ENCODE measurements at places on chromosomes 2 and 18.

- DNase-seq: no peak
Observed at GRCh38 chr2:68379184-68379708, 14.2 kb downstream of the PLEK start.

DNA sequence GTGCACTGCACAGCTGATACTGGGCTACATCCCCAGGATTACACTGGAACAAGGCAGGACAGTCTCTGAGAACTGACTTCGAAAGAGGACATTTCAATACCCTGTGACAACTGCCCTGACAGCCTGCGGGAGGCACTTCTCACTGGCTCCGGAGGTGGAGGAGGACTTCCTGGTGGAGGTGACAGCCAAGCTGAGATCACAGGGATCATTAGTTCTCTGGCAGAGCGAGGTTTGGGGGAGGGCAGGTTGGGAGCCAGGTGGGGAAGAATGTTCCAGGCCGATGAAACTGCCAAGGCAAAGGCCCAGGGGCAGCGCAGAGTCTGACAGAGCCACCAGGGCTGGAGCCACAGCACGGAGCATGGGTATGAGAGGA lies 28.0 kb upstream of the NPAS2 start:
- DNase-seq: no peak

DNA sequence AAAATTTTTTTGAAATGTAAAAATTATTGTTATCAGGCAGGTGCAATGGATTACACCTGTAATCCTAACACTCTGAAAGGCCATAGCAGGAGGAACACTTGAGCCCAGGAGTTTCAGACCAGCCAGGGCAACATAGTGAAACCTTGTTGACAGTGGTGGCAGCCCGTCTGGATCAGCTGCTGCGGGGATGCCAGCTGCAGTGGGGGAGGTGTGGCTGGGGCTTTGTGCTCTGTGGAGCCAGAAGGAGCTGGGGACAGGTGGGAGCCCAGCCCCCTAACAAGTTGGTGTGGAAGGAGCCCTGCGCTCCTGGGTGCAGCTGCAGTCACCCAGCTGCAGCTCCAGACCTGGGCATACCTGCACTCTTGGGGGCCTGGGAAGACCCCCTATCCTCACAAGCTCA lies 182.4 kb upstream of the MC4R start:
- DNase-seq: no peak

GRCh38 chr2:64586054-64586453 lies 61.9 kb downstream of the AFTPH start:
- DNase-seq: no peak

- DNase-seq: no peak
Observed at GRCh38 chr18:30787410-30787809, 255.1 kb downstream of the DSC3 start.

DNA sequence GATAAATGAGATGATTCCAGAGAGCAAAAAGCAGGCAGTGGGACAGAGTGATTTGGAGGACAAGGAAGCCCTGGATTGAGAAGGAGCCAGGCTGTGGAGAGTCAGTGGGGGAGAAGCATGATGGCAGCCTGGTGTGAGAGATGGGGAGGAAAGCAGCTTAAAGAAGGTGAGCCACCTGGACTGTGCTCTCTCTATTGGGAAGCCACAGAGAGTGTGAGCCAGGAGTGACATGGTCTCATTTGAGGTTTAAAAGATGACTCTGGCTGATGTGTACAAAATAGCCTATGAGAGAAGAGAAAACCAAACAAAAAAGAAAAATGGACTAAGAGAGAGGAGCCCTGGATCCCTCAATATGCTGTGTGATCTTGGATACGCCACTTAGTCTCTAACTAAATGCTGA lies 12.9 kb upstream of the EPAS1 start:
- no peak for DNase-seq

GRCh38 chr2:128303911-128304310 lies 14.8 kb downstream of the HS6ST1 start:
- DNase-seq: no peak

- DNase-seq: no peak
Observed at GRCh38 chr2:176192351-176192750, 3.9 kb downstream of the HOXD1 start.

- no peak for DNase-seq
Observed at GRCh38 chr2:88329815-88330603, 122.5 kb downstream of the FOXI3 start.

- DNase-seq: no peak
Observed at GRCh38 chr2:99171377-99172140, 9.3 kb downstream of the MITD1 start.

- no peak for DNase-seq
Observed at GRCh38 chr18:9855681-9856080, 30.1 kb upstream of the TXNDC2 start.

GRCh38 chr18:1294229-1294628 lies 389.6 kb downstream of the ADCYAP1 start:
- no peak for DNase-seq
